ENCODE measurements at places on chromosomes 12 and 14.

DNA sequence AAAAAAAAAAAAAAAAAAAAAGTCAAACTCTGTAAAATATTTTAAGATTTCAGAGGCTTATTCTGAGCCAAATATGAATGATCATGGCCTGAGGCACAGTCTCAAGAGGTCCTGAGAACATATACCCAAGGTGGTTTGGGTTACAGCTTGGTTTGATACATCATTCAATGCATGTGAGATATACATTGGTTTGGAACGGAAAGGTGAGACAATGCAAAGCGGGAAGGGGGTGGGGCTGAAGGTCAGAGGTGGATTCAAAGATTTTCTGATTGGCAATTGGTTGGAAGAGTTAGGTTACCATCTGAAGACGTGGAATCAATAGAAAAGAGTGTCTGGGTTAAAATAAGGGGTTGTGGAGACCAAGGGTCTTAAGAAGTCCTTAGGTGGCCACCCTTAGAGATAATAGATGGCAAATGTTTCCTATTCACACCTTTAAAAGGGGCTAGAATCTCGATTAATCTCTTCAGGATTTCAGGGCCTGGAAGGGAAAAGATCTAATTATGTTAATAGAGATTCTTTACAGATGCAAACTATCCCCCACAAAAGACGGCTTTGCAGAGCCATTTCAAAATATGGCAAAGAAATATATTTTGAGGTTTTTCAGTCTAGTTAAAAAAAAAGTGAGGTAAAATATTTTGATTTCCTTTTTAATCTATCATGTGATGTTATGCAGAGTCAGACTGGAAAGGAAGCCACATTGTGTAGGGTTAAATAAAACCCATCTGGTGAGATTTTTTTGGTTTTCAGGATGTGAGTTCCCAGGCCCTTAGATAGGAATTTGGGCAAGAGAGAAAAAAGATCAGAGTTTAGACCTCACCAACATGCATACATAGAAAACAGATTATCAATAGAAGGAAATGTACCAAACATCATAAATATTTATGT is 173.8 kb upstream of the CNOT2 start:
- DNase-seq: no peak

DNA sequence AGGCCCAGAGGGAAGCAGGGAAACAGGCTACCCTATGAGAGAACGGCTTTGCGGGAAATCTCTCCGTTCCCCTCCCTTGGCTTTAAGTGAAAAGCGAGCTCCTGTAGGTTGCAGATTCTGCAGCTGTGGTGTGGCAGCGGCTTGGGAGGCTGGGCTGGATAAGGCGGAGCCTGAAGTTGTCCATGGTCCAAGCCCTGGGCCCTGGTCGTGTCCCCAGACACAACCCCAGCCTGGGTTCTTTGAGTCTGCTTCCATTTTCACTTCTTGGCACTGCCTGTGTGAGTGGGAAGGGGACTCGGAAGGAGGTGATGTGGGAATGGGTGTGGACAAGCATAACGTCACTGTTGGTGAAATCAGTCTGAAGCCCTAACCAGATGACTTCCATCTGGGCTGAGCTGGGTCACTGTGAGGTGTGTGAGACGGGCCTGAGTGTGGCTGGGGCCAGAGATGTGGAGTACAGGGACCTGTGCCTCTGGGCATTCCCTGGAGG is 43.0 kb upstream of the CTDSP2 start:
- no peak for DNase-seq

- DNase-seq: no peak
Observed at GRCh38 chr12:91622037-91622436, 439.4 kb upstream of the DCN start.

GRCh38 chr12:98587084-98587483 is 6.4 kb upstream of the SLC25A3 start:
- no peak for DNase-seq

GRCh38 chr14:88130057-88130432 is 125.1 kb downstream of the GPR65 start:
- DNase-seq: no peak

DNA sequence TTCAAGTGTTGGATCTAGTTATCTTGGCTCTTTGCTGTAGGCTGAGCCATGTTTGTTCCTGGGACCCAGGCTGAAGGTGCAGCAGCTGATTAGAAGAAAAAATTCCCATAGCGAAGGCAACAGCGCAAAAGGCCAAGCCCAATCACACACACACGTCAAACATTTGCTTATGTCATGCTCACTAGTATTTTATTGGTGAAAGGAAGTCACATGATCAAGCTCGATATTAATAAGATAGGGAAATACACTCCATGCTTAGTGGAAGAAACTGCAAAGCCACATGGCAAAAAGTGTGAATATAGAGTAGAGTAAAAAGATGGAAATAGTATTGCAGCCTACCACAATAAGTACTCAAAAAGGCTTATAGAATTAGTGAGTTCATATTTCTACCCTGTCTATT is 373.5 kb upstream of the FAR2 start:
- DNase-seq: no peak

DNA sequence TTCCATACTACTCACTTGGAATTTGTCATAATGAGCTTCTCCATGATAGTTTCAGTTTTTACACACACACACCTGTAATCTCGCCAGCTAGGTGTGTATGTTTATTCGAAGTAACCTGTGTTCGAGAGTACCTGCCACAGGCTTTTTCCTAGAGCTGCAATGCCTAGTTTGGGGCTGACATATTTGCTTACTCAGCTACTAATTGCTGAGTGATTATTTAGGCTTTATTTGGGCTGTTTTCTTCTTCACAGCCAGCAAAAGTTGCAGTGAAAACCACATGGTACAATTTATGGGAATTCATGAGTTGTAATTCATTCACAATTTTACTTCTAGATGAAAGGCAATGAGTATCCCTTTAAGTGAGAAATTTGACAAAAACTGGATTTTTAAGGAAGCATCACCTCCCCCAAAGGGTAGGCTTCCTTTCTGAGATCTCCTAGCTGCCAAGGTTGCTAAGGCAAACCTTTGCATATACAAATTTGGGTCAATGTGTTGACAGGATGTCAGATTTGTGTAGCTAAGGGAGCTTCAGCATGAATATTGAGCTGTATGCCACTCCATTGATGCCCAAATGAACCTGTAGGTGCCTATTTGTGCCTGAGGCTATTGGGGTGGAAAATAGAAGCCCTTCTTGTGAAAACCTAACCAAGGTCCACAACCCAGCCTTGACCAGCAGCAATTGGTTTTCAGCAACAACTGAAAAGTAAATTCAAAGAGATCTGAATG is 108.7 kb upstream of the OTX2 start:
- no peak for DNase-seq

GRCh38 chr12:76337583-76337982 is 10.6 kb downstream of the BBS10 start:
- no peak for DNase-seq

DNA sequence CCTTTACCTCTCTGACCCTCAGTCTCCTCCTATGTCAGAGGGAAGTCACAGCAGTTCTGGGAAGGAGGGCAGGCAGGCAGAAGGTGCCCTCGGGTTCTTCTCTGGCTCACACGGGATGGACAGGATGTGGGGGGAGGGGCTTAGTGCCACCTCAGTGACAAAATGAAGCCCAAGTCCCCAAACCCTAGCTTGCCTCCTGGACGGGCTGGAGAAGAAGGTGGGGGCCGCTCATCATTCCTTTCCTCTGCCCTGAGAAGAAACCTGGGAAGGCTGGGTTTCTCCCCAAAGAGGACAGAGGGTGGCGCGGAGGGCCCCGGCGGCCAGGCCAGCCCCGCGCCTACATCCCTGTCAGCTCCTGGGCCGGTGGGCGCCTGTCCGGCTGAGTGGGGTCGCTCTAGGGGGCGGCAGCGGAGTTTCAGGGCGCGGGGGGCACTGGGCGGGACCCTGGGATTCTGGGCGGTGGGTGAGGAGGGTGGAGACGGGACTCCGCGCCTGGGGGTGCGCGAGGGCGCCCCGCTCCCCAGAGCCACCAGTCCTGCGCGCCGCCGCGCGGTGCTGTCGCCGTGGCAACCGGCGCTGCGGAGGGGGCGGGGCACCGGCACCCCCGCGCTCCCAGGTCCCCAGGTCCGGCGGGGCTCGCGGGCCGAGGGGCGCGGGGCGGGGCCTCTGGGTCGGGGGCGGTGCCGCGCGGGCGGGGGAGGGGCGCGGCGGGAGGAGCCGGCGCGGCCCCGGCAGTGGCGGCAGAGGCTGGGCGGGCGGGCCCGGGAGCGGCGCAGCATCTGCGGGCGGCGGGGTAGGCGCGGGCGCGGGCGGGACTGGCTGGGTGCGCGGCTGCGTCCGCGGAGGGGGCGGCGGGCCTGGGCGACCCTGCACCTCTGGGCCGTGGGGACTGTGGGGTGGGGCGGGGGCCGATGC is at the start of gene TMEM121:
TSS of gene TMEM121 (plus strand) at position 723 of the 915 bp plus-strand sequence. CDS start 2,252 bp downstream, outside the sequence.
- DNase-seq: no peak

DNA sequence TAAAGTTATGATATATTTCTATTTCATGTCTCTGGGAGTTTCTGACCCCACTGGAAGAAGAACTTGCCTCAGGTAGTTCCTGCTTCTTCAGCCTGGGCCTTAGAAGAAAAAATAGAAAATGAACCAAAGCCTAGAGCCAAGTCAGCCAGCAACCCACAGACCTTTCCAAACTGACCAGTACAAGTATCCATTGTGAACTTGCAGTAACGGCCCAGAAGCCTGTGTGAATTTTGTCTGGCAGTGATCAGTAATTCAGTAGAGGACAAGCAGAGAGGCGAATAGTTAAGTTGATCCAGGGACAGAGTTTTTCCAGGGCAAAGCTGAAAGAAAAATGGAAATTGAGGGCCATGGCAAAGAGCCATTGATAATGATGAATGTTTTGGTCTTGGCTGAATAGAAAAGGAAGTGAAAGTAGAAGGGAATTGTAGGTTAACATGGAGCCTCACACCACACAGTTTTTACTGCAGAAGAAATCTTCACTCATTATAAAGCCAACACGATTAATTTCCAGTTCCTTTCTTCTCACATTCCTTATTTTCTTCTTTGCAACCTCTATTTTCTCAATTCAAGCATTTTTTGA is 311.8 kb downstream of the BTG1 start:
- no peak for DNase-seq

DNA sequence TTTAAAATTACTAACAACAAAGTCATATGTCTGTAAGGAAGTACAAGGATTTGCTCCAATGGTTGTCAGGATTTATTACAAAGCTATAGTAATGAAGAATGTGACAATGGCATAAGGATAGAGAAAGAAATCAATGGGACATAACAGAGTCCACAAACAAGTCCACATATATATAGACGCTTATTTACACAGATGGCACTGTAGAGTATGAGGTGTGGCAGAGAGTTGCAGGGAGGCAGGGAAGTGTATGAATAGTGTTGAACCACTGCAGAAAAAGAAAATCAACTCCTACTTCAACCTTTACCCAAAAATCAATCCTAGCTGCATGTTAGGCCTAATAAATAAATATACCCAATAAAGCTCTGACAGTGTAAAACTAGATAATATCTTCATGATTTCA is 21.3 kb downstream of the SOS2 start:
- DNase-seq: no peak
